Thymus (tissue), 14 donors: ENCODE measurements at places on chromosomes 6 and 20.

DNA sequence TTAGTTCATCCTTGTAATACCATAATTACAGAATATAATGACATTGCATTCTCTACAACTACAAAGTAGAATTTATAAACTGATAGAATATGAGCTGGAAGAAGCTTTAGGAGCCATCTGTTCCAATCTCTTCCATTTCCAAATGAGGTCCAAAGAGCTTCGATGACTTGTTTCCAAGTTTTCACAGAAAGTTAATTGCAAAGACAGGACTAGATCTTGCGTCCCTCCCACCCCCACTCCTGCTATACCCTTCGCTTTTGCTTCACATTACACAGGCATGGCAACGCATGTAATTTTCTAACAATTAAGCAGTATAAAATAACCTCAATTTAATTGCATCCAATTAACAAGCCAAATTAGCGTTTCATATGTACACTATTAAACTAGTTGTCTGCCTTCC lies 7.0 kb downstream of the HIVEP2 start:
- no peak for DNase-seq

DNA sequence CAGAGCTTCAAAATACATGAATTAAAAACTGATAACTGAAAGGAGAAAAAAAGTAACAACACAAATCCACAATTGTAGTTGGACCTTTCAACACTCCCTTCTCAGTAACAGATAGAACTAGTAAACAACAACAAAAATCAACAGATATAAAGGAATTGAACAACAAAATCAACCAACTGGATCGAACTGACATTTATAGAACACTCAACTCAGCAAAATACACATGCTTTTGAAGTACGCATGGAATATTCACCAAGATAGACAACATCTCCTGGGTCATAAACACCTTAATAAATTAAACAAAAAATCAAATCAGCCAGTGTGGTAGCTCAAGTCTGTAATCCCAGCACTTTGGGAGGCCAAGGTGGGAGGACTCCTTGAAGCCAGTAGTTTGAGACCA lies 63.3 kb downstream of the ILRUN start:
- no peak for DNase-seq

DNA sequence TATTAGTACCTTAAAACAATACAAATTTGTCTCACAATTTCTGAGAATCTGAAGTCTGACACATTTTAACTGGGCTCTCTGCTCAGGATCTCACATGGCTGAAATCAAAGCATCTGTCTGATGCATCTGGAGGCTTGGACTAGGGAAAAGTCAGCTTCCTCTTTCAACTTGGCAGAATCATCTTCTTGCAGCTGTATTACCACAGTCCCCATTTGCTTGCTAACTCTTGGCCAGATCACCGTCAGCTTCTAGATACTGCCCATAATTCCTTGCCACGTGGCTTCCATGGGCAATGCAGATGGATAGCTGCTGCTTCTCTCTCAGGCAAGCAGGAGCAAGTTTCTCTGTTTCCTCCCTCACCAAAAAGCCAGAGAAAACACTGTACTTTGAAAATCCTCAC lies 1106.4 kb upstream of the CITED2 start:
- DNase-seq = no peak

DNA sequence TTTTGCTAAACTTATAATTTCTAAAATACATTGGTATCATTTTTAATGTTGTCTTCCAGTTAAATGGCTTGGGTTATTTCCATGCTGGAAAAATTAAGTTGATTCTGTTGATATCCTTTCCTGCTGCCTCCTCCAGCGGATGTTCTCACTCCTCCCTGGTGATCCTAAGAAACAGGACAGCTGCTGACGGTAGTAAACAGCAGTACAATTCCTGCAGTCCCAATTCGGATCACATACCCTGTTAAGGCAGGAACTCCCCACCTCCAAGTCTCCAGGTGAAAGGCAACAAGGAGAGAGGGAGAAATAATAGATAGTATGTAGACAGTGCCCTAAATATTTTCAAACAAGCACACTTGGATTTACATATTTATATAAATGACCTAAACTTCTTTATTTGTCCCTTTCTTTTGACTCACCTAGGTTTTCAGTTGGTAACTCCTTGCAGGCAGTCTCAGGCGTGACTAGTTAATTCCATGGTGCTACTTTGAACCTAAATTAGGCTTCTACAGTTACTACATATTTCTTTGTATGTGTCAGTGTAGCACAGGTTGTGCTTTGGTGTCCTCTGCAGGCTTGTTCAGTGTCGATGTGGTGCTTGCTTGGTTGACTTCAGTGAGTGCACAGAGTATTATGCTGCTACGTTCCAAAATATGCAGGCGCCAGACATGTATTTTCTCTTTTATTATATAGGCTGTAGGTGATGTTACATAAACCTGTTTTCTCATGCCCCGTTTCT lies 126.0 kb downstream of the ADGRB3 start:
- DNase-seq = no peak

DNA sequence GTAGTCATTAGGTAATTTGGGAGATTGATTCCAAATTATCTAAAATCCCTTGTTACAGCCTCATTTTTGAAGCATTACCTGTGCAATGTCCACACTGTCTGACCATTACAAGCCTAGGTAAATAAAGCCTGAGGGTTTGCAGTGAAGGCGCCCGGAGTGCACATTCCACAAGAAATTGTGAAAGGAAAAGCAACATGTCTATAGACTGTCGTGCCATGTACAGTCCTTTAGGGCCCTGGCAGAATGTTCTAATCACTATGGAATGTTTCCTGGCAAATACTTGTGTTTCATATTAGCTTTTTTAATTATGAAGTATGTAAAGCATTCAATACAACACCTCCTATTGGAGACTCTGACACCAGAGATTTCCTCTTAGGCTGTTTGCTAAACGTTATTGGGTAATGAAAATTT lies 28.9 kb downstream of the PREP start:
- no peak for DNase-seq

DNA sequence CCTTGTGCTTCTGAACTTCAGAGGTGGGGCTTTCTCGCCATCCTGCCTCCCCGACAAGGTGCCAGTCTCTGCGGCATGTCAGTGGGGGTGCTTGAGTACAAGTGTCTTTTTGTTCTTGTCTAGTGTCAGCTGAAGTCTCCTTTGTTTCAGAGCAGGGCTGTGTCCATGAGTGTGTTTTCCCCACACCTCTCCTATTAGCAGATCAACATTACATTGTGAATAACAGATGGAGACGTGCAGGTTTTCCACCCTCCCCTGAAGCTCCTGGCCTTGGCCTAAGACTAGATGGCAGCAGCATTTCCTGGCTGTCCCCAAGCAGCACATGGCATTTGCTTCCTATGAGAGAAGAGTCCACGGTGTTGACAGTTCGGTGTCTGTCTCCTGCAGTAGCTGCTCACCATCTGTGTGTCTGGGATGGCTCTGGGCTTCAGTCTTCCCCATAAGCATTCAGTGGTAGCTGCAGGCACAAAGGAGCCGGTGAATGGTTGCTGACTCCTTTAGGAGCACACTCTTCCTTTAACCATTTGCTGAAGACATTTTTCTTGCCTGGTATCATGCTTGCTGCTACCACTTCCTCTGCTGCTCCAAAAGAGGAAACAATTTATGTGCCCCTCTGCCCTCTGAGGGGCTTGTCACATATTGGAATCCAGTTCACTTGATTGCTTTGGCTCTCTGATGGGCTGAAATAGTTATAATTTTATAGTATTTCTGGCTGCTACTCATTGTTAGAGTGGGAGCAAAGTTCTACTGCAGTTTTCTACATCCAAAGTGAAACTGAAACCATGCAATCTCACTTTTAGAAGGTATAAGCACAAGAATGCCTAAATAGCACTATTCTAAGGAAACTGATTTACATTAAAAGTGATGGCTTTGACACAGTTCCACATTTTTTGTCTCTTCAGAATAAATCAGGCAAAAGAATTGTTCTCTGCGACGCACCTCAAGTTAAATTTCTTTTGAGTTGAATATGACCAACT lies 913.0 kb downstream of the C6orf118 start:
- DNase-seq = no peak

- DNase-seq = no peak
Measured at GRCh38 chr6:116524236-116524635, 12.8 kb downstream of the CALHM5 start.

GRCh38 chr20:13173201-13173600 lies 47.9 kb upstream of the ISM1 start:
- DNase-seq = no peak

DNA sequence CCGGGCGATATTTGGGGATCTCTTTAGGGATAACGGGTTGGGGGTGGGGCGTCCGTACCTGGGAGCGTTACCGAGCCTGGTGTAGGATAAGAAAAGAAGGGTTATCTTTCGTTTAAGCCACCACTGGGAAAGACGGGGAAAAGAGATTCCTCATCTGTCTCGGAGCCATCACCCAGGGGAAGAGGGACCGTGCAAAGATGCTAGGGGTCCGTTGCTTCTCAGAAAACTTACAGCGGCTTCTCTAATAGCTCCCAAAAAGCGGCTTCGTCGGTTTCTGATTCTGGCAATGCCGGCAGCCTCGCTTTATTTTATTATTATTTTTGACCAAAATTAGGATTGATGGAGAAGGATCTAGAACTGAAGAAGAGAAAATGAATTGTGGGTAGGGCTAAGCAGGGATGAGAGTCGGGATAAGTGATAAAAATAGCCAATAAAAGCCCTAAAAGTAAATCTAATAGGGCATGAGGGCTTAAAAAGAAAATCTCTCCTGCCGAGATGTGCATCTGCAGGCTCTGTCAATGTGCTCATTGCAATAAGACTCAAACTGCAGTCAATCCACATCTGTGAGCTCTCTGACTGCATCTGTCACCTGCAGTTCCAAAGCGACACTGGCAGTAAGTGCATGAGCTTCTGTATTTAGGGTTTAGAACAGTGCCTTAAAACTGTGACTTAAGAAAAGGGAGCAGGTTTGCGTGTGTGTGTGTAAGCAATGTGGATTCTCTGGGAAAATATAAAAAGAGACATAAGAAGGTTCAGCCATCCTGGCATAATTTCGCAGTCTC lies 801 bp downstream of the TBPL1 start:
- peak; percentile 32 for DNase-seq

- no peak for DNase-seq
Measured at GRCh38 chr6:151627689-151628444, 134.1 kb downstream of the CCDC170 start.

DNA sequence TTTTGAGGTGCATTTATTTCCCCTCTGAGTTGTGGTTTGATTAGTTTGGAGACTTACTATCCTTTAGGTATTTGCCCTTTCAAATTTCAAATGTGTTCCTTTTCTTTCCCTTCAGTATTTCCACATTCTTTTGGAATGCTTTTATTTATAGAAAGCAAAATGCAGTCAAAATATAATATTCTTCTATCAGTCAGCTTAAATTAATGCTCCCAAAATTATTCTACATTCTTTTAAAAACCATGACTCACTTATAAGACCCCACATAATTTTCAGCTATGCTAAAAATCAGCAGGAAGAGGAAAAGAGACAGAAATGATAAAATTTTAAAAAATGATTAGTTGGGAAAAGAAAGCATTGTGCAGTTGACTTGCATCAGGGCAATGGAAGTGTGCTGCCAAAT lies 180.0 kb upstream of the SMLR1 start:
- no peak for DNase-seq

GRCh38 chr6:7542065-7542873 lies 798 bp downstream of the DSP start:
- DNase-seq = no peak

DNA sequence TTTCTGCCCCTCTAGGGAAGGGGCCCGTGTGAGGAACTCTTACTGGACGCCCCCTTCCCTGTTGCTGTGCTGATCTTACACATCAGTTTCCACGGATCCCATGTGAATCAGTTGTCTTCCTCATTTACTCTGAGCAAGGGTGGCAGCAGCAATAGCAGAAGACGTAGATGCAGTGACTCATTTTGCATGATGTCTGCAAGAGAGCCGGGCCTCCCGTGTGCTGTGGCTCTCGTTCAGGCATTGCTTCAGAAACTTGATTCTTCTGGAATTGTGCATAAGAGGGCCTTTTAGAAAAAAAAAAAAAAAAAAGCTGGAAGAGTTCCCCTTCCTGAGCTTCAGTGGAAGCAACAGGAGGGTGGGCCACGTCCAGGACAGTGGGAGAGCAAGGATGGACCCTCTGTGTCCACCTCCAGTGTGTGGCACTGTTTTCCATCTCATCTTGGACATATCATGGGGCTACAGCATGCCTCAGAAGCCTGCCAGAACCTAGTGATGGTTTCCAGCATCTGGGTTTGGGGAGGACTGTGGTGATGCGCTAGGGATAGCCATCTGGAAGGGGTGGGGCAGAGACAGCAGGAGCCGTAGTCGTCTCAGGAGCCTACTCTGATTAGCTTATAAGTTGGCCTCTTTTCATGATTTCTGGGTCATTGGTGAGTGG lies 62.1 kb downstream of the FOXO3 start:
- no peak for DNase-seq

DNA sequence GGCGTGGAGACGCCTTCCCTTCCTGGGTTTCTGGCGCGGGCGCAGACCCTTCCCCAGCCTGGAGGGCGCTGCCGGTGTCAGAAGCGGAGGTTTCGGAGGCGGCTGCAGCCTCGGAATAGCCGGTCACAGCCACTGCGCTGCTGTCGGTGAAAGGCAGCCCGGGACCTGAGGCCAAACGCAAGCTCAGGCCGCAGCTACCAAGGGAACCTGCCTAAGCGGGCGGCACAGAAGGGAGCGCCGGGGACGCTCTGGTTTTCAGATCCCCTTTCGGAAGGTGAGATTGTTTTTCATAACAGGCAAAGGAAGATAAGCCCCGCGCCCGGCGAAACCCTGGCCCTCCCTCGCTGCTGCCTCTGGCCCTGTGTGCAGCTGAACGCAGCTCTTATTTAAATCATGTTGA lies 116.5 kb downstream of the FAM120B start:
- no peak for DNase-seq
